Activated CD4-positive, alpha-beta T cell treated with anti-CD3 and anti-CD28 coated beads for 1 hour (primary cell): ENCODE measurements at places on chromosomes 2 and 18.

- no peak for DNase-seq
Observed at GRCh38 chr2:3113122-3113521, 264.5 kb downstream of the EIPR1 start.

DNA sequence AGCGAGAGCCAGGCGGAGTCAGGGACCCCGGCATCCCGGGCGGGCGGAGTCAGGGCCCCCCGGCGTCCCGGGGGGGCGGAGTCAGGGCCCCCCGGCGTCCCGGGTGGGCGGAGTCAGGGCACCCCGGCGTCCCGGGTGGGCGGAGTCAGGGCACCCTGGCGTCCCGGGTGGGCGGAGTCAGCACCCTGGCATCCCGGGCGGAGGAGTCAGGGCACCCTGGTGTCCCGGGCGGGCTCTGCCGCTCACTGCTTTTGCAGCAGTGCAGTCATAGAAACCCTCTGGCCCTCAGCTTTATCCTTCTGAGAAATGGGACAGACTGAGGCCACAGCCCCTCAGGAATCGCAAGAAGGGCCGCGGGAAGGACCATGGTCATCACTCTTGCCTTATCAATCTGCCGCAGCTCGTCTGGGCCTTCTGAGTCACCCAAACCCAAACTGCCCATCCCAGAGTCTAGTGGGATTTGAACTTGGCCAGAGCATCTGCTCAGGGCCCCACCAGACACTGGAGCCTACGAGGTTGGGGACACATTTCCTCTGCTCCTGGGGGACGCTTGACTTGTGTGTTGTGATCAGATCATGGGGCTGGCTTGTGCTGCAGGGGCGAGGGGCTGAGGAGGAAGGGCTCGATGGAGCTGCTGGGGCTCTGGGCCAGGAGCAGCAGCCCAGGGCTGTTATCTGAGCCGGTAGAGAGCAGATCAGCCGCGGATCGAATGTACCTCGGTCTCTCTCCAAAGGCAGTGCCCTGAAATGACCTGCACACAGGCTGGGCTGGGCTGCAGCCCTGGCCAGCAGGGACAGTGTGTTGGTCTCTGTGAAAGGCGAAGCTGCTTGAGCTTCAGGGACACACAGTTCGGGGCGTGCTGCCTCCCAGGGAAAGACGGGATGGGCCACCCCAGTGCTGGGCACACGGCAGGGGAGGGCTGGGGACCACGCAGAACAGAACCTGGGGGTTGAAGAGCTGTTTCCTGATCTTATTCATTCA lies 290.1 kb upstream of the HDAC4 start:
- DNase-seq, result no peak

- no peak for DNase-seq
Observed at GRCh38 chr2:187982668-187983067, 309.0 kb upstream of the GULP1 start.

DNA sequence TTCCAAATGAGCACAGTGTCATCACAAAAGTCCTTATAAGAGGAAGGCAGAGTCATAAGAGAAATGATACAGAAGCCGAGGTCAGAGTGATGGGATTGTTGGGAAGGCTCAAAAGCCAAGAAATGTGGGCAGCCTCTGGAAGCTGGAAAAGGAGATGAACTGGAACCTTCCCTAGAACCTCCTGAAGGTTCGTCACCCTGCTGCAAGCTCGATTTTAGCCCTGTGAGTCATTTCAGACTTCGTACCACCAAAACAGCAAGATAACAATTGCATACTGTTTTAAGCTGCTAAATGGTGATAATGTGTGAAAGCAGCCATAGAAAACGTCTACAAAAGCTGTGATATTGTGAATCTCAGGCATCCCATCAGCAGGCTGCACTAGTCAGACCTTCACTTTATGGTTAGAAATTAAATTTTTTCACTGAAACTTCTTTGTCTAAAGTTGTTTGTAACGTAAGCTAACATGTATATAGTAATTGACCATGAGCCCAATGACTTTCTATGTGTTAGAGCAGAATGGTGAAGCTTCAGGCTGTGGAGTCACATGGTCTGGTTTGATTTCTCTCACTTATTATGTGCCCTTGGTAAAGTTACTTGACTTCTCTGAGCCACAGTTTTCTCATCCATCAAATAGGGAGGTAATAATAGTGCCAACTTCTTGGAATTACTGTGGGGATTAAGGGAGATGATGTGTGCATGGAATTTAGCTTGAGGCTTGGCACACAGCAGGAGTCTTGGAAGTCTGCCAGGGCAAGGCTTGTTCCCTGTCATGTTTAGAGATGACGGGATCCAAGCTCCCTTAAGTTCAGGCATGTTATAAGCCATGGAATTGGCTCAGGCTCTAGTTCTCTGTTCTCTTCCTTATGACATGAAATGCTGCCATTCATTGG lies 132.0 kb upstream of the CCDC195 start:
- DNase-seq, result no peak

DNA sequence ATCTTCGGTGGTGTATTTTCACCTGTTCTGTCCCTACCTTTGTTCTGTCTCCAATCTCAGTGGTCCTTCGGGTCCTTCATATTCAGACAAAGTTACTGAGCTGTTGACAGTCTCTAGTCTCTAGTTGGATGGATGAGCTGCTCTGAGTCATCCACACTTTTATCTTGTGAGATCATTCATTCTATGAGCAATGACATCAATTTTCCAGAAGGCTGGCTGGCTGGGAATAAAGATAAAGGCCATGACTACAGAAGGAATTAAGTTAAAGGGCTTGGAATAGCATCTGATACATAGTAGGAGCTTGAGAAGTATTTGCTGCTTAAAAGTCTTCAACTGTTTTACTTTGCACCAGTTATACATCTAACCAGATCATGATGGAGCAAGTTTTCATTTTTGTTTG lies 43.1 kb upstream of the SLC39A10 start:
- DNase-seq, result no peak

GRCh38 chr2:147025646-147026585 lies 818.9 kb upstream of the ACVR2A start:
- no peak for DNase-seq

GRCh38 chr2:178542569-178542968 lies 62.3 kb downstream of the PLEKHA3 start:
- no peak for DNase-seq

DNA sequence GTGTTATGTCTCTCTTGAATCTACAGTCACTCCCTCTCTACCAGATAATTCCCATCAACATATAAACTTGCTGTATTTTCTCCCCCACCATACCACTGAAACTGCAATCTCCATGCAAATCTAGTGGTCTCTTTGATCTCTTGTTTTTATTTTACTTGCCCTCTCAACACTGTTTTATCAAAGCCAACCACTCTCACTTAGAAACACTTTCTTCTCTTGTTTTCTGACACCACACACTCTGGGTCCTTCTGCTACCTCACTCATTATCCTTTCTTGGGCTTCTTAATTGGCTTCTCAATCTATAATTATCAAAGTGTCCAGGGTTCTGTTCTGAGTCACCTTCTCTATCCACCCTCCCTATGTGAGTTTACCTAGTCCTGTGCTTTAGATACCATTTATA lies 2.0 kb upstream of the MCFD2 start:
- no peak for DNase-seq

DNA sequence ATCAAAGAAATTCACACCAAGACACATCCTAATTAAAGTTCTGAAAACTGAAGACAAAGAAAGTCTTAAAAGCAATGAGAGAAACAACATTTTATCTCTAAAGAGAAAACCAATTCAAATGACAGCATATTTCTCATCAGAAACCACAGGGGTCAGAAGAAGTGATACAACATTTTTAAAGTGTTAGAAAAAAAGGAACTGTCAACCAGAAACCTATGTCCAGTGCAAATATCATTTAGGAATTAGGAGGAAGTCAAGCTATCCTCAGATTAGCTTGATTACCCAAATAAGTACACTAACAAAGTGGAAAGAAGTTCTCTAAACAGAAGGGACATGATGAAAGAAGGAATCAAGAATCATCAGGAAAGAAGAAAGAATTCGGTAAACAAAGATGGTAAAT lies 59.5 kb upstream of the BCL2L11 start:
- no peak for DNase-seq
